ENCODE measurements at places on chromosomes 13 and 19.

GRCh38 chr13:75422028-75422427 lies 59.9 kb downstream of the TBC1D4 start:
- peak; percentile 65 for DNase-seq

DNA sequence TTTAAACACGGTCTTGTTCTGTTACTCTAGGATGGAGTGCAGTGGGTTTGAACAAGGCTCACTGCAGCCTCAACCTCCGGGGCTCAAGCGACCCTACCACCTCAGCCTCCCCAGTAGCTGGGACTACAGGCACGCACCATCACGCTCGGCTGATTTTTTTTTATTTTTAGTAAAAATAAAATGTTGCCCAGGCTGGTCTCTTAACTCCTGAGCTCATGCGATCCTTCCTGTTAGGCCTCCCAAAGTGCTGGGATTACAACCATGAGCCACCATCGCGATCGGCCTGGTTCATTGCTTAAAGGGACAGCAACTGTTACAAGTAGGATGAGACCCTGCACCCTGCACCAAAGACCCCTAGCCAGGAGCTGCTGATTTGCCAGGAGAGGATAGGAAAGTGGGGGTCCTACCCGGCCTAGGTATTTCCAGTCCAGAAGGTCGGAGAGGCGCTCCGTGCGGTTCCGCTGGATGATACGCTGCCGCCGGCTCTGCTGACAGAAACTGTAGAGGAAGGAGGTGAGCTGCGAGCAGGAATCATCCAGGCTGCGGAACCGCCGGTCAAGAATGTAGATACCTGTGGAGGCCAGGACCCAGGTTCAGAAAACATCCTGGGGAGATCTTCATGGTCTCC lies 5.1 kb downstream of the FTL start:
- no peak for DNase-seq

- peak; percentile 94 for DNase-seq
Observed at GRCh38 chr19:52942386-52943133, 19.3 kb upstream of the ZNF888 start.

- peak; percentile 51 for DNase-seq
Observed at GRCh38 chr19:7294558-7295212, 471 bp upstream of the INSR start.

DNA sequence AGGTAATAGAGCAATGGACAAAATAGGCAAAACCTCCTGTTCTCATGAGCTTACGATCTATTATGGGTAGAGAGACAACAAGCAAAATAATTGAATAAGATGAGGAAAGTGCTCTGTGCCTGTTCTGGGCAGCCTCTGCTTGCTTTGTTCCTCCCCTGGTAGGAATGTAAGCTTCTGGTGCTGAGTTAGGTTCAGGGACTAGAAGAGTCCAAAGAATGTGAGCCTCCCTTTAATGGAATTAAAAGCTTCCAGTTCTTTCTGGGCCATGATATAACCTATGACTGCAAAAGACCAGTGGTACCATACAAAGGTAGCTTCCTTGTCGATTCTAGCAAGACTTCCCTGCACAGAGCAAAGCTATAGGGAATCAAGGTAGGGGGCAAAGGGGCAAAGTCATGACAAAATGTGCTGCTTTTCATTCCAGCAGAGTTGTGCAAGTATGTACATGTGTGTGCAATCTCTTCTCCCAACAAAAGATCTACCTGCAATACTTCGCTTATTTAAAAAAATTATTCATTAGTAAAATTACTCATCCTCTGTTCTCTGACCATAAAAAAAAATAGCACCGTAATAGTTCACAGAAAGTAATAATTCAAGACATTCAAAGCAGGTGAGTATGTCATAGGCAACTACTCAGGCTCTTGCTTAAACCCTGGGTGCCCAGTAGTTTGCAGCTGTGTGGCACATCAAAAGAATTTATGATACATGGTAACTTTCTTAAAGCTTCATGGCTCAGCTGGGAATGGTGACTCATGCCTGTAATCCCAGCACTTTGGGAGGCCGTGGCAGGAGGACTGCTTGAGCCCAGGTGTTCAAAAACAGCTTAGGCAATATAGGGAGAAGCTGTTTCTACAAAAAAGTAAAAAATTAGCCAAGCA lies 21.4 kb downstream of the ACOD1 start:
- DNase-seq: no peak

DNA sequence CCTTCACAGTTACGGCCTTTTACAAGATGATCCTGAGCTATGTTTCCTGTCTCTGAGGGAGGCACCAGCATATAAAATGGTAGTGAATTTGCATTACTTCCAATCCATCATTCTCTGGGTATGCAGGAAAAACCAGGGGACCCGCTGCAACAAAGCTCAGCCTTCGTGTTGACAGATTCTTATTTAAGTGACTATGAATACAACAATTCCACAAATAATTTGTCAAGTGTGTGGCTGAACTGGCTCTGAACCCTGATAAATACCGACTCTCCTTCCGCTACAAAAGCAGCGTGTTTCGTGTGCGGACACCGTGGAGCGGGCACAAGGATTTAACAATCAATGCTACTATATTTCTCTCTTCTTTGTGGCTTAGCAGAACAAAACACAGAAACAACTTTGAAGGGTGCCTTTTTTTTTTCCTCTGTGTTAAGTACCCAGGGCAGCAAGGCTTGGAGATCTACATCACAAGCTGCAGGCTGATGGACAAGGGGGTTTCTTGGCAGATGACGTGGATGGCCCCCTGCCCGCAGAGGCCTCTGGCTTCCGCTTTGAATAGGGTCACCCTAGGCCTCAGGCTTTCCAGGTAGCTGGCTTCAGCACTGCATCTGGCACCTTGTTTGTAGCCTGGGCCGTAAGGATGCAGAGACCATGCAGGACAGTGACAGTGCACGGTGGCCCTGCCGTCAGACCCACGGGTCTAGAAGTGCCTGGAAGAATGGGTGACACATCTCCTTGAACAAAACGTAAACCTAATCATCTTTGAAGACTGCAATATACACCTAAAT lies 280.5 kb upstream of the TSHZ3 start:
- DNase-seq: no peak

GRCh38 chr13:22903301-22903700 lies 277.5 kb upstream of the SGCG start:
- no peak for DNase-seq

GRCh38 chr19:20664901-20665781 lies 3.8 kb upstream of the ZNF626 start:
- no peak for DNase-seq

- peak; percentile 35 for DNase-seq
Observed at GRCh38 chr13:97379386-97379785, 54.6 kb upstream of the RAP2A start.

GRCh38 chr13:51113969-51114368 lies 2.9 kb upstream of the C13orf42 start:
- DNase-seq: no peak

GRCh38 chr13:21012841-21013681 lies 48.3 kb downstream of the LATS2 start:
- no peak for DNase-seq

DNA sequence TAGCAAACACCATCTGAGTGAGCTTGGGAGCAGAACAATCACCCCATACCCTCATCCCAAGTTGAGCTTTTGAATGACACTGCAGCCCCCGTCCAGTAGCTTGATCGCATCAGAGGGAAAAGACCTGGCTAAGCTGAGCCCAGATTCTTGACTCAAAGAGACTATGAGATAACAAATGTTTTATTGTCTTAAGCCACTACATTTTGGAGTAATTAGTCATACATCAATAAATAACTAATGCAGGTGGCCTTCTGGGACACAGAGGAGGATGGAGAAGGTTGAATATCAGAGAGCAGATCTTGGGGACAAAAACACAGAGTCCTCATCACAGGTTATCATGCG lies 24.6 kb upstream of the IGSF23 start:
- no peak for DNase-seq

- DNase-seq: no peak
Observed at GRCh38 chr19:12730064-12730463, 4.4 kb downstream of the TRIR start.

- no peak for DNase-seq
Observed at GRCh38 chr13:50592412-50593155, 250.9 kb downstream of the DLEU7 start.

- DNase-seq: no peak
Observed at GRCh38 chr19:7618771-7619510, 10.4 kb downstream of the XAB2 start.

DNA sequence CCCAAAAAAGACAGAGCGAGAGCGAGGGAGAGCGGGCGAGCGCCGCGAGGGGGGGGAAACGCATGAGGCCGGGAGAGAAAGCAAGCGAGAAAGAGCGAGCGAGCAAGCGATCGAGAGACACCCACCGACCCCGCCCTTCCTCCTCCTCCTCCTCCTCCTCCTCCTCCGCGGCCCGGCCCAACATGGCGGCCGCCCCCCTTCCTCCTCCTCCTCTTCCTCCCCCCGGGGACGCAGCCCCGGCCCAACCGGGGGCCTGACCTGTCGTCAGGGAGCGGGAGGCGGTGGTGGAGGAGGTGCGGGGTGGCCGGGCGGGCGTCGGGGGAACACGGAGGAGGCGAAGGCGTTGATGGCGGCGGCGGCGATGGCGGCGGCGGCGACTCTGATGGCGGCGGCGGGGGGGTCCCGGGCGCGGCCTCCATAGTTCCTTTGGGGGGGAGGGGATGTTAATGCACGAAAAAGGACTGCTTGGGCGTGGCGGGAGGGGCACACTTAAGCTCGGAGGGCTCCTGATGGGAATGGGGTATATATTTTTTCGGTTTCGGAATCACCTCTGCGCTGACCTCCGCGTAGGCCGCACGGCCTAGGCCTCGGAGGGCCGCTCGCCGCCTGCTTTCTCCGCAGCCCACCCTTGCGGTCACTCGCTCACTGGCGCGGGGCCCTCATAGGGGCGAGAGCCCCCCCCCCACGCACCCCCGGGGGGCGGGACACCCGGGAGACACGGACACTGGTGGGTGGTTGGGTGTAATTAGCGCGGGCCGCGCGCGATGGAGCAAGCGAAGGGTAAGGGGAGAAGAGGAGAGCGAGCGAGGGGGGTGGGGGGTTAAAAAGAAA lies 1.2 kb downstream of the ZC3H4 start:
- DNase-seq: peak; percentile 91

GRCh38 chr19:5927441-5927821 lies 13.4 kb downstream of the CAPS start:
- DNase-seq: no peak

- DNase-seq: no peak
Observed at GRCh38 chr19:54422136-54422535, 6.9 kb downstream of the TTYH1 start.

DNA sequence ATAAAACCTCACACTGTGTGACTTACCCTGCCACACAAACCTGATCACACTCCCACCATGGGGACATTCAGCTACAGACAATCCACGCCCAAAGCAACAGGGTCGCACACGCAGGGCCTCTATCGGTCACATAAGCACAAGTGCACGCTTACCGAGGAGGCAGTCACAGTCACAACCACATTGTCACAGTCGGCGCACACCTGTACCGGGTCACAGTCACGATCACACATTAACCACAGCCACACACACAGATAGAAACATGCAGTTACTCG lies 579 bp downstream of the ZNF566 start:
- DNase-seq: peak; percentile 3

DNA sequence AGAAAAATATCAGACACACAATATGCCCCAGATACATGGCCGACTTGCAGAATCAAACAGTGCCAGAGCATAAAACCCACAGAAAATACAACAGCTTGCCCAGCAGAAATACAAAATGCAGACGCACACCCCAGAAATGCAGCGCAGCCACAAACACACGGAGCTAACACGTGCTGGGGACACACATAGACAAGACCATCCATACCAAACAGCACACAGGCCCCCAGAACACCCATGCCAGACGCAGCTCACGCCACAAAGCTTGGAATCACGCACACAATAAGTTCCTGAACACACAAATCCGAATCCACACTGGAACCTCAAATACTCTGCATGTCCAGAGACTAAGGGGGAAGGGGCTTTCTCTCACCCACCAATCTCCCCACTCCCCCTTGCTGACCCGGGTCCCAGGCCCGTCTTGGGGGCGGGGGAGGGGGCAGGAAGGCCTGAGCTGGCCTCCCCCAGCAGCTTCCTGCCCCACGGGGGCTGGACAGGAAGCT lies 17.2 kb downstream of the CCDC97 start:
- DNase-seq: peak; percentile 16

DNA sequence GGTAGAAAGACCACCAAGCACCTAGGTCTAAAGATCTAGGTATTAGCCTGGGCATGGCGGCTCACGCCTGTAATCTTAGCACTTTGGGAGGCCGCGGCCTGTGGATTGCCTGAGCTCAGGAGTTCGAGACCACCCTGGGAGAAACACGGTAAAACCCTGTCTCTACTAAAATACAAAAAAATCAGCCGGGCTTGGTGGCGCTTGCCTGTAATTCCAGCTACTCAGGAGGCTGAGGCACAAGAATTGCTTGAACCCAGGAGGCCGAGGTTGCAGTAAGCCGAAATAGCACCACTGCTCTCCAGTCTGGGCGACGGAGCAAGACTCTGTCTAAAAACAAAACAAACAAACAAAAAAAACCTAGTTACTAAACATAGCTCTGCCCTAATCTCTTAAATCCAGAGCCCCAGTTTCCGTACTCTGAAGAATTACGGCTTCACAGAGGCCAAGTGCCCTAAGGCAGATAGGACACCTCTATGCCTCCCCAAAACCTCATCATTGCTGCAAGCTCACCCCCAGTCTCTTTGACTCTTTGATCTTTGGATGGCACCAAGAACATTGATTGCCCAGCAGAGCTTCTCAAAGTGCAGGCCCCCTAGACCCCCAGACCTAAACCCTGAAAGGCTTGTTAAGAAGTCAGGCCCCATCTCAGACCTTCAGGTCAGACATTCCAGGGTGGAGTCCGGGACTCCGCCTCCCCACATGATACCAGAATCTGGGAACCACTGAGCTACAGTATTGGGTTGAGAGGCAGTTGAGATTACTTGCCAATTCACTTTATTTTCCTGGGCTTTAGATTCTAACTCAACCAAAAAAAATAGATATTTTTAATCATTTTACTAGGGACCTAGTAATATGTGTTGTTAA lies 2.8 kb downstream of the COL4A2 start:
- DNase-seq: no peak

- no peak for DNase-seq
Observed at GRCh38 chr13:77749344-77749880, 51.9 kb downstream of the SLAIN1 start.

- no peak for DNase-seq
Observed at GRCh38 chr13:33196767-33197166, 88.8 kb downstream of the STARD13 start.

DNA sequence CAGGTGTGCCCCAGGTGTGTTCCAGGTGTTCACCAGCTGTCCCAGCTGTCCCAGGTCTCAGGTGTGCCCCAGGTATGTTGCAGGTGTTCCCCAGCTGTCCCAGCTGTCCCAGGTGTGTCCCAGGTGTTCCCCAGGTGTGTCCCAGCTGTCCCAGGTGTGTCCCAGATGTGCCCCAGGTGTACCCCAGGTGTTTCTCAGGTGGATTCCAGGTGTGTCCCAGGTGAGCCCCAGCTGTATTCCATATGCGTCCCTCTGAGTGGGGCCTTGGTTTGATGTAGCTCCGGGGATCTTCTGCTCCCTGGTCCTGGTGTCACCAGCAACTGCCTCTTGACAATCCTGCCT lies 719 bp upstream of the GRK1 start:
- no peak for DNase-seq

GRCh38 chr19:55913643-55914268 lies 18.4 kb downstream of the NLRP13 start:
- no peak for DNase-seq

GRCh38 chr19:13102666-13103580 lies at the start of gene LYL1:
Gene LYL1, minus strand, starts transcription at chr19:13102858. Its CDS starts 1,687 bp downstream, at chr19:13101171.
- peak; percentile 73 for DNase-seq

GRCh38 chr13:36778083-36778671 lies 40.8 kb upstream of the RFXAP start:
- no peak for DNase-seq
